ENCODE measurements at places on chromosomes 1 and 21.

- DNase-seq: no peak
These were observed 2.8 kb upstream of the CELA2A start for GRCh38 chr1:15453734-15454133.

GRCh38 chr1:46254668-46255067, 7.1 kb downstream of the RAD54L start:
- DNase-seq: no peak

DNA sequence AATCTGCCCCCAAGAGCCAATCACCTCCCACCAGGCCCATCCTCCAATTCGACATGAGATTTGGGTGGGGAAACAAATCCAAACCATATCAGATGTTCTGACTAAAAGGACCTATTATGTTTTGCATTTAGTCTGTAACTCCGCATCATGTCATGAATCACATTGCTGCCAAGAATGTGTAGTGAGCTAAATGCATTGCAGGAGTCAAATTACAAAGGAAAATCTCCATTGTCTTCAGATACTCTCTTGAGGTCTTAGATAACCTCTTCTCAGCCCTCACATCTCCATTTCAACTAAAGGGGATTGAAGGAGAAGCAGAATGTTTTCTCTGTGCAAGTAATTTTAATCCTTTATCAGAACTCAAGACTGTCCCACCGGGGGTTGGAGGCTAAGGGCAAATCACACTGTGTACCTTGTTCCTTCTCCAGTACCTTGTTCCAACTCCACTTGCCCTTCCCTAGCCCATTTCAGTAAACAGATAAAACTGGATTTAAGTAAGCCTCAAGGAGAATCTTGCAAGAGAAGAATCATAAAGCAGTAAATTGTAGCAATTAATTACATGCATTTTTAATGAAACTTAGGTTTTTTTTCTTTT, 34.1 kb downstream of the EXTL2 start:
- no peak for DNase-seq

DNA sequence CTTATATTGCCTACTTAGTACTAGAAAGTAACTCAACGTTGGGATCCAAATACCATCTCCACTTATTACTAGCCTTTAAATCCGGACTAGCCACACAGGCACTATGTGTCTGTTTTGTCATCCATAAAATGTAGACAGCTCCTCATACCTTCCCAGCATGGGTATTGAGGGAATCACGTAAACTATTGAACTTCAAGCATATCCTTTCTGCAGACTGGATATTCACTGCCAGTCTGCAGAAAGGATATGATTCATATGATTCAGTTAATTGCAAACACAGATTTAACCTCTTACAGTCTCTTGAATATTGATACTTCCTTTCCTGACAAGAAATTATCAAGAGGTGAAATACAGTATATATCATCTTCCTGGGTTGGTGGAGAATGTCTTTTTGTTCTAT, 186.0 kb downstream of the LEPR start:
- DNase-seq: no peak

DNA sequence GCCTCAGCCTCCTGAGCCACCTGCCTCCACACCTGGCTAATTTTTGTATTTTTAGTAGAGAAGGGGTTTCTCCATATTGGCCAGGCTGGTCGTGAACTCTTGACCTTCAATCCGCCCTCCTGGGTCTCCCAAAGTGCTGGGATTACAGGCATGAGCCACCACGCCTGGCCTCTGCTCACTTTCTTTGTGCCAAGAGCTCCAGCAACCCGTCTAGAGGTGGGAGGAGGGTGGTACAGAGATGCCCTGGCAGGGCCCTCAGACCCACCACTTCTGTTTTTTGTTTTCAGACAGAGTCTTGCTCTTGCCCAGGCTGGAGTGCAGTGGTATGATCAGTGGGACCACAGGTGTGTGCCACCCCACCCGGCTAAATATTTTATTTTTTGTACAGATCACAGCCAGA, 6.9 kb upstream of the SYNC start:
- no peak for DNase-seq

- no peak for DNase-seq
These were observed 6.0 kb downstream of the RAVER2 start for GRCh38 chr1:64750875-64751274.

DNA sequence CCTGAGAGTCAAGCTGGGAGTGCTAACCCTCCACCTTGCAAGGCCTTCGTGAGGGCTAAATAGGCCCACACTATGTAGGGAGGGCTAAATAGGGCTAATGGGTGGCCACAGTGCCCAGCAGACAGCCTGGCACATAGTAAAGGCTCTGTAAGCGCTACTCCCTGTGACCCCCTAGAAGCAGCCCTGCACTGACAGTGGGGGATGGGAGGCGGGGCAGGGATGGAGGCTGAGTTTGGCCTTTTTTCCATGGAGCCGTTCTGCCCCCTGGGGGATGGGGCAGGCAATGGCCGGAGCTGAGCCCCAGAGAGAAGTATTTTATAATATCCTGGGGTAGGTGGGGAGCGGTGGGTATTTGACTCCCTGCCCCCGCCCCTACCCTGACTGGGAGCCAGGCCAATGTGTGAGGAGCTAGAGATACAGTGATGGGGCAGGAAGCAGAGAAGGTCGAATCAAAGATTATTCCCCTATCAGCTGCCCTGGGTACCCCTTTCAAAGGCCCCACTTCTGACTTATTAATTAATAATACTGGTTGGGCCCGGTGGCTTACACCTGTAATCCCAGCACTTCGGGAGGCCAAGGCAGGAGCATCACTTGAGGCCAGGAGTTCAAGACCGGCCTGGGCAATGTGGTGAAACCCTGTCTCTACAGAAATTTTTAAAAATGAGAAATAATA, 42.3 kb downstream of the LACTBL1 start:
- peak; percentile 14 for DNase-seq

- no peak for DNase-seq
These were observed 9.3 kb downstream of the SPATA45 start for GRCh38 chr1:212838145-212838544.

DNA sequence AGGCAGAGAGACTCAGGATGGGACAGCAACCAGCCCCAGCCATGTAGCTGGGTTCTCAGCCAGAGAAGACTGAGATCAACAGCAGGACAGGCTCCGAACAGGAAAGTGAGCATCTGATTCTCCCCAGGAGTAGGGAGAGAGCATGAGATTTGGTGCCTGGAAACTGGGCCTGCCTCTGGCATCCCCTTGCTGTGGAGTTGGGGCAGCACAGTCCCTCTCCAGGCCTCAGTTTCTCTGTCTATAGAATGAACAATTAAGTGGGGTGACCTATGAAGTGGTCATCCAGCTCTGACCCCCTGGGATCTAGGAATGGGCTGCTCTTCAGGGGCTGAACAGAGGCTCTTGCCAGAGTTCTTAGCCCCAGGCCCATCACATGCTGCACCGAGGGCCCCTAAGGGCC, 55.6 kb downstream of the KLHDC7A start:
- no peak for DNase-seq

DNA sequence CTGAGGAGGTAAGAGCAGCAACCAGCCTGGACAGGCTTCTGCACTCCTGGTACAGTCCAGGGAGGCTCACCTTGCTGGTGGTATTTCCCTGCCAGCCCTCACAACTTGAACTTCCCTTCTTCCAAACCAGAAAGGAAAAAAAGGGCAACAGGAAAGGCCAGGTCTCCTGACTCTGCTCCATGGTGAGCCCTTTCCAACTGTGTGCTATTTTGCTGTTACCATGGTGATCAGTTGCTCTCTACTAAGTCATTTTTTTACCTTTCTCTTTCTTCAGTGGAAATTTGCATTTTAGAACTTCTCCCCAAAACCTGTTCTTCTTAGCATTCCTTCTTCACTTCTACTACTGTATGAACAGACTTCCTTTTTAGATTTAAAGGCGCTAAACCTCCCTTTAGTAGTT, 164.3 kb downstream of the GRIK1 start:
- DNase-seq: no peak

GRCh38 chr1:244074559-244075171, 23.6 kb downstream of the ZBTB18 start:
- no peak for DNase-seq

GRCh38 chr1:6951536-6951935, 166.3 kb downstream of the CAMTA1 start:
- no peak for DNase-seq

GRCh38 chr1:179547021-179547535, 28.7 kb downstream of the NPHS2 start:
- DNase-seq: no peak

DNA sequence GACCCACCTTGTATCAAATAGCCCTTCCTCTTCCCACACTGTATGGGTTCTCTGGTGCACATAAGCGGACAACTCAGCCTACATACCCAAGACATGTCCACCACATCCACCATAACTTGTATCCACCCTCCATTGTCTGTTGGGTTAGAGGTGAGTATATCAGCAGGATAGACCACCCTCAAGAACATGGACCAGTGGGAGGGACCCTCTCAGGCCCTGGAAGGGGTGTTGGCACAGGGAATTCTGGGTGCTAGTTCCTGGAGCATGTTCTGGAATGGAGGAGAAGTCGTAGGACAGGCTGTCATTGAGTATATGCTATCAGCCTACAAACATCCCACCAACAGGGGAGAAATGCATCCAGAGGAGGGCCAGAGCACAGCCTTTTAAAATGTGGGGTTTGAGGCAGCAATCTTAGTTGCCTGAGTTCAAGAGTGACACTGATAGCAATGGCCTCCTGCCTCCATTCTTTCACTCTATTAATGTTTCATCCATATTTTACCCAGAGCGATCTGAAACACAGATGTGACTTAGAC, 7.5 kb downstream of the CD55 start:
- DNase-seq: no peak

- no peak for DNase-seq
These were observed 133.4 kb downstream of the EDEM3 start for GRCh38 chr1:184621260-184621659.

GRCh38 chr1:61183471-61184039, 101.2 kb downstream of the NFIA start:
- peak; percentile 80 for DNase-seq

- no peak for DNase-seq
These were observed 19.3 kb downstream of the TNFRSF25 start for GRCh38 chr1:6446665-6447015.

- DNase-seq: no peak
These were observed 59.8 kb downstream of the MAB21L3 start for GRCh38 chr1:116170721-116171589.

- no peak for DNase-seq
These were observed 26.9 kb downstream of the INAVA start for GRCh38 chr1:200921571-200922110.

DNA sequence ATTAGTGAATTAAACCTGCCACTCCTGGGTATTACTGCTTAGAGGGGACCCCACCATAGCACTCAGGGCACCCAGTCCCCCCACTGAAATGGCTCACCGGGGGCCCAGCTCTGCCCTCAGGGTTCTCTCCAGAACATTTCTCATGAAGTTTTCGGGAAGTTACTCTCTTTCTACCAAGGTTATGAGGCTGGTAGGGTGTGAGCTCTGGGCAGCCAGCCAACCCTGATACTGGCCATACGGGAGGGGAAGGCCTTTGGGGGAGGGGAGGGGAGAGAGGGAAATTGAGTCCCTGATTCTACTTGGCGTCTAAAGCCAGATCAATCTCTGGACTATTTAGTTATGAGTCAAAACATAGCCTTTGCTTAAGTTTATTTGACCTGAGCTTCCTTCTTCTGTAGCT, 12.9 kb upstream of the PDE9A start:
- peak; percentile 13 for DNase-seq

GRCh38 chr1:112881742-112882127, 74.3 kb downstream of the SLC16A1 start:
- DNase-seq: no peak
